Stimulated activated naive B cell treated with anti-CD40 and anti-IgM and Interleukin-4, amounts not matched to agents 10 μg/mL and 1 μg/mL and 100 μg/mL, for 72 hours (primary cell): ENCODE measurements at places on chromosomes 3 and 15.

- DNase-seq, result no peak
Observed at GRCh38 chr3:169787120-169787519, 13.9 kb downstream of the MYNN start.

- no peak for DNase-seq
Observed at GRCh38 chr3:123831420-123831819, 52.7 kb downstream of the MYLK start.

DNA sequence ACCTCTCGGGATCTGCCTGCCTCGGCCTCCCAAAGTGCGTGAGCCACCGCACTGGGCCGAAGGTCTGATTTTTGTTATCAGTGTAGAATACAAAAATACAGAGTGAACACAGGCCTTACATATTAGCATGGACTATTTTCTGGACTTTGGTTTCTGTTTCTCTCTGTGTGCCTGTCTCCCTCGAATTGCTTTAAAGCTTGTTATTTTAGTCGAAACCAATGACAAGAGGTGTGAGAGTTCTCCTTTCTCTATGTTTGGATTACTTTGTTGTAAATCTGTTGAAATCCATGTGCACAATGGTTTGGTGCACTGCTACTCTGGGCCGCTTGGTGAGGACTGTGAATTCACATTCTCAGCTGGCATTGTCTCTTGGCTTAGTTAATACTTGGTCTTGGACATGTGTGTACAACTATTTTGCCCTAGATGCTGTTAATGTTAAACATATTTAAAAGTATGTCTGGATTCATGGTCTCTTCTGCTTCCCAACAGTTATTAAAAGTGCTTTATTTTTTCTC, 23.9 kb downstream of the MED12L start:
- DNase-seq, result no peak

DNA sequence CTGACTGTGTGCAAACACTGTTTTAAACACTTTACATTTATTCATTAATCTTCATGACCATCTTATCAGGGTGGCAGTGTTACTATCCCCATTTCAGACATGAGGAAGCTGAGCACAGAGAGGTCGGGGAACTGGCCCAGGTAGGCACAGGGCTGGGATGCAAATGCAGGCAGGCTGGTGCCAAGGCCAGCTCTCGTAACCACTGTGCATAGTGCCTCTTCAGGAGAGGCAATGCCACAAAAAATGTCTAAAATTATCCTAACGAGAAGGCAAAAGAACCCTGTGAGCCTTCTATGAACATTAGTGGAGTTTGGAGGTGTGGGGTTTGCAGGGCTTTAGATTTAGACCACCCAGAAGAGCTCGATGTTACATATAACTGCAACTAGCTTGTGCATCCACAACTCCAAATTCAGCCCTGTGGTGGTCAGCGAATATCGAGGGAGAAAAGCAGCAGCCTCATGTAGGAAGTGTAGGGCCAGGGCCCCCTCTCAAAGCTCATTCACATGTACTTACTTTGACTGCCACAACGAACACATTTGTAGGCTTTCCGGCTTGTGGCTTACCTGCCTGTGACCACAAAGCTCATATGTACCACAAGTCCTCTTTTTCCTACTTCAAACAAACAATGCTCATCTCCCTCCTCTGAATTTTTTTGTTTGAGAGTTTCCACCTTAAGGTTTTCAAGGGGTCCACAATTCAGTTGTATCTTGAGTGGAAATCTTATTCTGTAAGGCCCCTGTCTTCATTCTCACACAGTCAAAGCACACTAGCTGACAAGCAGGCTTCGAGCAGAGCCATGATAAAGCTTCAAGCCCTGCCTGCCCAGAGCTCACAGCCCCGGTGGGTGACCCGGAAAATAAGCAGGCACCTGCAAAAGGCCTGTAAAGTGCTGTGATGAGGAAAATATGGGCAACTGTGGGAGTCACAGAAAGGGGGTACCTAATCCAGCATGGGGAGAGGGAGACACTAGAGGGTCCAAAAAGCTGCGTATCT, 722.9 kb upstream of the CFAP20DC start:
- DNase-seq, result no peak

DNA sequence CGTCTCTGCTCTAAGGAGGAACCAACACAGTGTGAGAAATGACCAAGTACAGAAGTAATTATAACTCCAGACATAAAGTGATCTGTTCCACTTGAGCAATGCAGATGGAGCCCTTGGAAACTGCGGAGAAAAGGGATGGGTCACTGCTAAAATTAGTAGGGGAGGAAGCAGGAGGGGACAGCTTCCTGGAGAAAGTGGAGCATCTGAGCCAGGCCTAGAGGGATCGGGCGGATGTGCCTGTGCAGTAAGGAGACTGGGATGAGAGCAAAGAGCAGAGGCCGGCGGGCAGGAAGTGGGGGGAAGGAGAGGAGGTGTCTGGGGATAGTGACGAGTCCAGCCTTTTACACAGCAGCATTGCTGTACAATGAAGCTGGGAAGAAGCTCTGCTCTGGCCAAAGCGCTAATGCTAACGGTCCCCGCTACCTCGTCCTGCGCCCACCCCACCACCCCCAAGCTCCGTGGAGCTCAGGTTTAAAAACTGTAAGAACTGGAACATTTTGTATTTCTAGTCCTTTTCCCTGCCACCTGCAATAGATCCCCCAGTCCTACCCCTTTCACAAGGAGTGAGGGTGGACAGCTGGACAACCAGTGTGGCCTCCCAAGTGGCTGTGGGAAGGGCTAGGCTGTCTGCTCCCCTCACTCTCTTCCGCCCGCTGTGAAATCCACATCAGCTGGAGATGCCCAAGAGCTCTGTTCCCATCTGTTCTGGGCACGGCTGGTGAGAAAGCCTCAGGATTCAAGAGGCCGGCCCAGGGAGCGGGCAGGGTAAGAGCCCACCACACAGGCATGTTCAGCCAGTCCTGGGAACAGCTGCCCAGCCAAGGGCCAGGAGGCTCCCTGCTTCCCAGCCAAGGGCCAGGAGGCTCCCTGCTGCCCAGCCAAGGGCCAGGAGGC, 53.0 kb upstream of the HES1 start:
- no peak for DNase-seq

- no peak for DNase-seq
Observed at GRCh38 chr15:95169541-95170459, 938.4 kb downstream of the MCTP2 start.

- no peak for DNase-seq
Observed at GRCh38 chr3:113450911-113451310, 9.6 kb upstream of the CFAP44 start.

- no peak for DNase-seq
Observed at GRCh38 chr15:45157974-45158373, 28.2 kb downstream of the DUOX1 start.

GRCh38 chr3:120780977-120781376, 38.4 kb downstream of the GTF2E1 start:
- DNase-seq, result peak; percentile 9

GRCh38 chr3:103025880-103026279, 591.1 kb downstream of the ZPLD1 start:
- DNase-seq, result no peak

GRCh38 chr3:173411375-173411973, 13.9 kb downstream of the NLGN1 start:
- DNase-seq, result no peak

GRCh38 chr3:71753701-71754609, at the start of gene GPR27:
GPR27 (plus strand) TSS chr3:71753855; CDS start chr3:71754050, 195 bp downstream.
- DNase-seq, result no peak

DNA sequence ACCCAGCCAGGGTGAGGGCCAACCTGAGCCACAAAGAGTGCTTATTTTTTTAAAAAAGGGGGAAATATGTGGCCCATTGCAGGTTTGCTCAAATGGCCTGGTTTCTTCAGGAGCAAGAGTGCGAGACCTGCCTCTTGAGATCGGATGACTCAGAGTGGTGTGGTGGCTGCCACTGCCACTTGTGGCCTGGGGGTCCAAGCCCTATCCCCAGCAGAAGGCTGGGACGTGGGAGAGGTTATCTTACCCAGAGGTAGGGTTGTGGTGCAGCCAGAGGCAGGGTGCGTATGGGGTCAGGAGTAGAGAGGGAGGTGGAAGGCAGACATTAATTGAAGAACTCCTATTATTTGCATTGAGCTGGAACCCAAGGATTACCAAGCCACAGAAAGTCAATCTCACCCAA, 83.2 kb upstream of the SMAD3 start:
- no peak for DNase-seq

- no peak for DNase-seq
Observed at GRCh38 chr3:177410730-177411129, 213.4 kb upstream of the TBL1XR1 start.

DNA sequence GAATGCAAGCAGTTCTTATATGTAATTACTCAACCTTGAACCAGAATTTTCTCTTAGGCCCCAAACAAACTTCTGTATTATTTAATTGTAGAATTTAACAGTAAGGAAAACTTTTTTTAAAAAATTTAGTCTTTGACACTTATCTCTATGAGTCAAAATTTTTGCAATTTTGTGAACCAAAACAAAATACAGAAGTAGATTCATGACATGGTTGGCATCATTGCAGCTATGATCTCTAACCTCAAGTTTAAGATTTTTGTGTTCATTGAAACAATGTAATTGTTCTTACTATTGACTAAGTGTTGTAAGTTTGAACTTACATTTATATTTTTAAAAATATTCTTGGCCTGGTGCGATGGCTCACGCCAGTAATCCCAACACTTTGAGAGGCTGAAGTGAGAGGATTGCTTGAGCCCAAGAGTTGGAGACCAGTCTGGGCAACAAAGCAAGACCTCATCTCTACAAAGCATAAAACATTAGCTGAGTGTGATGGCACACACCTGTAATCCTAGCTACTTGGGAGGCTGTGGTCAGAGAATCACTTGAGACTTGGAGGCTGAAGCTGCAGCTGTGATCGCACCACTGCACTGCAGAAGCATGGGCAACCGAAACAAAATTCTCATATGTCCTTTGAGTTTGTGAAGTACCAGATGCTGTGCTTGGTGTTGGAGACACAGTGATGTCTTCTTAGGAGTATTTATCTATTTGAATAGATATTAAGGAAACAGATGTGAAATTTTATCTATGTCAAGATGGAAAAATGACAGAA, 39.7 kb downstream of the STT3B start:
- DNase-seq, result no peak

DNA sequence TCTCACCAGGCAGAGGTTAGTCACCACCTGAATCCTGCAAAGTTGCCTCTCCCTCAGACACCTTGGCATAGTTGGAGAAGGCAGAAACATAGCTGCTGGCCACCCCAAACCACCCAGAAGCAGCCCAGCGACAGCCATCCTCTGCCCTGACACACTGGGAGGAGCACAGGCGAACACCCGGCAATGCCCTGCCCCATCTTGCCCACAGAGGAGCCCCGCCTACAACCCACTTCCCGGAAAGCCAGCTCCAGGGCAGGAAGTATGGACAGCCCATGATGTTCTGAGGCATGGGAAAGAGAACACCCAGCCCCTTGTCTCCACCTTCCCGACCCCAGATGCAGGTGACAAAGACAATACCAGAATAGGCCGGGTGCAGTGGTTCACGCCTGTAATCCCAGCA, 12.6 kb upstream of the SHISA5 start:
- DNase-seq, result no peak

DNA sequence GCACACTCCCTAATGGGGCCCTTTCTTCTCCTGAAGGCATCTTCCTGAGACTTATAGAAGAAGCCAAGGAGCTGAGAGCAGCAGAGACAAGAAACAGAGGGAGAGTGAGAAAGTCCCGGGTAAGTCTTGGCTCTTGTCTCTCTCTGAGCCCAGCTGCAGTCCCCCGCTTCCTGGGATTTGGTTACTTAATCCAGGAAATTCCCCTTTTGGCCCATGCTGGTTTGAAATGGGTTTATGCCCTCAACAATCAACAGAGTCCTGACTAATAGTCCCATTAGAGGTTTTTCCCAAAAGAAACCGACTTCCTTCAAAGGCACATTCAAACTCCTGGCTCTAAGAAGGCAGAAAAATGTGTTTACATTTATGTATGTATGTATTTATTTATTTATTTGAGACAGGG, 22.0 kb downstream of the TMEM158 start:
- no peak for DNase-seq

DNA sequence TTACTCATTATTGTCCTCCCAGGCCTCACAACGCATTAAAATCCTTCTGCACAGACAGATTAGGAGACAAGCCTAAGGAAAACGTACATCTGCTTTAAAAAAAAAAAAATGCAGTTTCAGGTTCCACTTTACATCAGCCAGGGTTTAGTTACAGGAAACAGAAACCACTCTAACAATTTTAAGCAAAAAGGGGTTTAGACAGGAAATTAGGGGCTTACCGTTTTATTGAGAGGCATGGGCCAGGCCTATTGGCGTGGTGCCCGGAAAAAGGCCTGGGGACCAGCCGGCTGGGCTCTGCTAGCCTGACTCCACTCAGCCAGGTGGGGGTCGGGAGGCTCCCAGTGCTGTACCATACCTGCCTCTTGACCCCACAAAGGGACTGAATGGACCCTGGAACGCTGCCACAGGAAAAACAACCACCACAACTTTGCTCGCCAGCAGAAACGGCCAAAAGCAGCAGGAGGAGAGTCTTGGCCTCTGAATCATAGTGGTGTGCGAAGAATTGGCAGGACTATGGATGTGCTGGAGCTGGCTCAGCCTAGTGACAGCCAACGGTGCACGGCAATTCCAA, 124.3 kb downstream of the CHSY1 start:
- DNase-seq, result peak; percentile 44

DNA sequence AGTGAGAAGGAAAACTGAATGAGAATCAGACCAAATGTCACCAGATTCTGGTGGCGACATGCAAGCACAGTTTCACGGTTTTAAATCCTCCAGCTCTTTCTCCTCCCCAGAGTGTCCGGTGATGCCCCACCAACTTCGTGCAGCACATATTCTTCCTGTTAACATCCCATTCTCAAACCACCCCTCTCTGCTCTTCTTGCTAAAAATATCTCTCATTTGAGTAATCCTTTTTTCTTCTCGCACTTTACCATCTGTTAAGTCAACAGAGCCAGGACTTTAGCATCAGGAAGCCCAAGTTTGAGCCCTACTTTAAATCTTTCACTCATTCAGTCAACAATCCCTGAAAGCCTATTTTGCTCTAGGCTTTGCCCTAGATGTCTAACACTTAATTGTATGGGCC, 68.2 kb upstream of the VGLL4 start:
- no peak for DNase-seq

DNA sequence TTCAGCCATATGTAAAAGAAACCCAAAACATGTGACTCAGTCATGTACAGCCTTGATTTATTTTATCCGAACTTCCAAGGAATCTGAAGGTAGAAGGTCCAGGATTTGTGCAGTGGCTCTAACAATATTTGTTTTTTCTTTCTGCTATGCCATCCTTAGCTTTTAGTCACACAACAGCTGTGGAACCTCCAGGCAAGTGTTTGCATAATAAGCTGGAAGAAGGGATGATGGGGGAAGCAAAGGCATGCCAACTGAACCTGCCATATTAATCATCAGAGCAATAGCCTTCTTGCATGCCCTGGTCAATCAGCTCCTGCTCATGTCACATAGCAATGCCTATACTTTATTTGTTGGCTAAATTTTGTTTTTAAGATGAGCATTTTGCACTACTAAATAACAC, 444.7 kb upstream of the ARPP21 start:
- no peak for DNase-seq

DNA sequence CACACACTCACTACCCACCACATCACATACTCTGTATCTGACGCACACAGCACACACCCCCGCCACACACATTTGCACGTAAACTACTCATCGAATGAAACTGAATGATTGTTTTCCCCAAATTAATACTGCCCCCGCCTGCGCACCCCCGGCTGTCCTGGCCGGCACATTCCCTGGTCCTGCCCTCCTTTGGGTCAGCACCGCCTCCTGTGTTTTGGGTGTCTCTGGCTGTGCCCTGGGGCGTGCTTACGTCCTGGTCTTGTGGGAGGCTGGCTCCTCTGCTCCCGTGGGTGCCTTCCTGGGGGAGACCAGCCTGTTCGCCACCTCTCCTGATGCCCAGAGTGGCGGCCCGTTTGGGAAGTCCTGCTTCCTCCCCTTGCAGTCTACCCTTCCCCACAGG, 30.2 kb downstream of the APBA2 start:
- DNase-seq, result no peak

GRCh38 chr3:44348993-44349392, 10.4 kb downstream of the TCAIM start:
- DNase-seq, result no peak
